Stimulated activated CD4-positive, alpha-beta T cell treated with anti-CD3 and anti-CD28 coated beads, TNF-alpha, amount 100 ng/mL, for 4 hours (primary cell): ENCODE measurements at places on chromosomes 13 and 19.

DNA sequence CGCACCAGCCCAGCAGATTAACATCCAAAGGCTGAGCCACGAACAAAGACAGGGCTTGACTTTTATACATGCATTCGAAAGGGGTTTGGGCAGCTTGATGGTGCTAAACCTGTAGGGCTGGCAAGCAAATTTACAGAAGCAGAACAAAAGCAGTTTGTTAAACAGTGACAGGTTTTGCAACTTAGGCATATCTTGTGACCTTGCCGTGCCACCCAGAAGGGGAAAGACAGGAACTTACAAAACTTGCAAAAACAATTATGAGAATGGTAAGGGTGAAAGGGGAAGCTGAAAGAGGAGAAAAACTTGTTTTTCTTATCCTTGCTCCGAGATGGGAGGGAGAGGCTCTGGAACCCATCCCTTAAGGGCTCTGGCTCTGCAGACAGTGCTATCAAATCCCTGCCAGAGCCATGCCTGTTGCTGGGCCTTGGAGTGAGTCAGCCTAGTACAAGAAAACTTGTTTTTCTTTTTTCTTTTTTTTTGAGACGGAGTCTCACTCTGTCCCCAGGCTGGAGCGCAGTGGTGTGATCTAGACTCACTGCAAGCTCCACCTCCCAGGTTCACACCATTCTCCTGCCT lies 1325.2 kb upstream of the PRR20A start:
- DNase-seq = no peak

GRCh38 chr19:45428384-45429231 lies 4.9 kb upstream of the ERCC1 start:
- no peak for DNase-seq

GRCh38 chr19:50000841-50001557 lies 24.2 kb downstream of the VRK3 start:
- DNase-seq = no peak

DNA sequence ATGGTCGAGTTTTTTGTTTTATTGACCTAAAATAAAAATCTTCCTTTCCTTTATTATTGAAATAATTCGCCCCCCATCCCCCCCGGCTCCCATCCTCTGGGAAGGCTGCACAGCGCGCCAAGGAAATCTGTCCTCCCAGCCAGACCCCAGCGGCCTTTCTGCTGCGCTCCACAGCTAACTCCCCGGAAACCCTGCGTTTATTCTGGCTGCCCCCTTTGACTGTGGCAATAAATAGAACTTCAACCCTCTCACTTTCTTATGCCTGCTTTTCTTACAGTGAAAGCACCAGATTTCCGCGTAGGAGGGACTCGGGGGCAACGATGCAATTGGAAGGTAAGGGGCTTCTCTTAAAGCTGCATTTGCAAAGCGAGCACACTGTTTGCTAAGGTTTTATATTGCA lies 9.7 kb upstream of the C19orf12 start:
- DNase-seq = no peak

DNA sequence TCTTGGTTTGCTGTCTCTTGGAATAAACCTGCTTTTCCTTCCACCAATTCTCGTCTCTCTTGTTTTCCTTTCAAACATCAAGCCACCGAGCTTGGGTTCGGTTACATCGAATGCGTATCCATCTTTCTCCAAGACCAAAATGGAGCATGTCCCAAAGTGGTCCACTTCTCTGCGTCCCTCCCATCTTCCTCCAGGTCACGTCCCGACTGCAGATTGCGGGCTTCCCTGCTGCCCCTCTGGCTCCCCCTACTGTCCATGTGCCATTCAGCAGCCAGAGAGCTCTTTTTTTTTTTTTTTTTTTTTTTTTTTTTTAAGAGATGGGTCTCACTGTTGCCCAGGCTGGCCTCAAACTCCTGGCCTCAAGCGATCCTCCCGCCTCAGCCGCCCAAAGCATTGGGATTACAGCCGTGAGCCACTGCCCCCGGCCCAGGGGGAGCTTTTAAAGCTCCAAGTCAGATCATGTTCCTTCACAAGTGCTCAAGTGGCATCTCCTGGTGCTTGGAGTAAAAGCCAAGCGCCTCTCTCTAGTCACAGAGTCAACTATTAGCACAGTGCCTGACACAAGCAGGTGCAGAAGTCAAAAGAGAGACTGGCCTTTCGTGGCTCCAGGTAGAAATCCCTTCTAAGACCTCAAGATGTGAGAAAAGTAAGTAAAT lies 10.0 kb downstream of the COL5A3 start:
- peak; percentile 24 for DNase-seq

DNA sequence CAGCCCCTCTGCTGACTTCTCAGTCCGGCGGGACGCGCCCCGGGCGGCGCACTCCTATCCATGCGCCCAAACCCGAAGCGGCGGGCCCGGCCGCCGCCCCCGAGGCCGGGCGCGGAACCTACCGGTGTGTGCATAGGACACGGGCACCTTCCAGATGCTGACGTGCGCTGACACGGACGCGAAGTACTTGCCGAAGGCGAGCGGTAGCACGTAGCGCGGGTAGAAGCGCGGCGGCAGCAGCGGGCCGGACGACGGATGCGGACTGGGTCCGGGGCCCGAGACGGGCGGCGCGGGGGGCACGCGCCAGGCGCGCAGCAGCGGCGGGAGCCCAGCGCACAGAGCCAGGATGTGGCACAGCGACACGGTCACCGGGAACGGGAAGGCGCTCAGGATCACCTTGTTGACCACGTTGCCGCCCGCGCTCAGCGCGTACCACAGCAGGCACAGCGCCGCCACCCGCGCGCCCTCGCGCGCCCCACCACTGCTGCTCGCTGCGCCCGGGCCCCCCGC lies 338 bp downstream of the SLC35E1 start:
- DNase-seq = no peak

GRCh38 chr19:6424195-6424938 lies at the start of gene KHSRP:
TSS of gene KHSRP (minus strand) at chr19:6424811. CDS start at chr19:6424701, 110 bp downstream.
- no peak for DNase-seq

- DNase-seq = no peak
Measured at GRCh38 chr13:91292630-91293221, 54.8 kb upstream of the MIR17HG start.

DNA sequence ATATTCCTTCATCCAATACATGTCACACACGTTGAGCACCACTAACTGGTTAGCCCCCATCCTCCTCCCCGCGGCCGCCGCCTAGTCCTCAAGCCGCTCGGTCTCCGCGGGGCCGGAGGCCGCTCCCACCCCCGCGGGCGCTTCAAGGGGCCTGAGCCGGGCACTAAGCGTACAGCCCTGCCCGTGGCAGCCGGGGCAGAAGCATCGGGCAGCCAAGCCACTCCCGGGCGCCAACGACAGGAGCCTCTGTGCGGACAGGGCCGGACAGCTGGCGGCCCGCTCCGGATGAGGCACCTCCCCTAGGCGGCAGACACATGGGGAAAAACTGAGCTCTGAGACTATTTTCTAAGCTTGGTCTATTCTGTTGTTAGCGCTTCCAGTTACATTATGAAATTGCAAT lies 2.8 kb upstream of the ZNF543 start:
- DNase-seq = no peak

- no peak for DNase-seq
Measured at GRCh38 chr19:54725321-54725720, 1.1 kb downstream of the KIR3DL3 start.

- no peak for DNase-seq
Measured at GRCh38 chr13:73781384-73781783, 352.8 kb downstream of the KLF12 start.

- no peak for DNase-seq
Measured at GRCh38 chr13:110283736-110284517, 23.0 kb downstream of the COL4A1 start.

DNA sequence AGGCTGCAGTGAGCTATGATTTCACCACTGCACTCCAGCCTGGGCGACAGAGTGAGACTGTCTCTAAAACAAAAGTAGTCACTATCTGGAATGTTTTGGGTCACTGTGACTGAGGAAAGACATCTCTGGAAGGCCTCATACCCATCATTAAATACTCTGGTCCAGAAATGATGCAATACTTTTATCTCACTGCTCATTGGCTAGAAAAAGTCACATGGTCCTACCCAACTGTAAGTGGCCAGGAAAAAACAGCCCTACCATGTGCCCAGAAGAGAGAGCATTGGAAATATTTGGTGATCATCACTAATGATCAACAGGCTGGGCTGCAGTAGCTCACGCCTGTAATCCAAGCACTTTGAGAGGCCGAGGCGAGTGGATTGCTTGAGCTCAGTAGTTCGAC lies 29.8 kb downstream of the PNPLA6 start:
- no peak for DNase-seq

GRCh38 chr13:92775658-92776057 lies 450.9 kb upstream of the GPC6 start:
- DNase-seq = no peak
